RPMI7951 (cell line): ENCODE measurements at places on chromosomes 5 and 9. TPM values are rescaled to one million over a fixed set of nuclear protein-coding genes. Genes with fewer than 3 reads are reported as not detected.

Gene FCN2
- not detected in 2 replicates for total RNA-seq

Gene GABRA1
- not detected in 2 replicates for total RNA-seq

Gene GRIA1
- total RNA-seq = 0.29 TPM in 1 of 2 replicates, not detected in the other

Gene NTRK2
- under 0.01 and 0.20 TPM in 2 replicates for total RNA-seq

Gene PCDHGA2
- 6.8 and 7.0 TPM in 2 replicates for total RNA-seq

Gene ADAMTS19
- total RNA-seq = not detected in 2 replicates

Gene PIP5KL1
- total RNA-seq = 0.24 and 1.2 TPM in 2 replicates

Gene FLT4
- not detected in 2 replicates for total RNA-seq

Gene CAMK4
- 10.5 and 14.4 TPM in 2 replicates for total RNA-seq

Gene GZMA
- total RNA-seq = not detected in 2 replicates

Gene LIX1
- not detected in 2 replicates for total RNA-seq

Gene GMCL2
- total RNA-seq = not detected in 2 replicates

Gene KIF4B
- not detected in 2 replicates for total RNA-seq

Gene MYMK
- total RNA-seq = not detected in 2 replicates

Gene SHISAL2B
- not detected in 2 replicates for total RNA-seq

Gene CDH18
- total RNA-seq = 14.8 and 22.2 TPM in 2 replicates

Gene SEMA5A
- 12.0 and 14.3 TPM in 2 replicates for total RNA-seq

Gene OBP2B
- total RNA-seq = not detected in 2 replicates

Gene ANKS6
- 8.1 and 8.9 TPM in 2 replicates for total RNA-seq

Gene QRFP
- total RNA-seq = not detected in 2 replicates

Gene DBH
- not detected in 2 replicates for total RNA-seq
